ENCODE measurements at places on chromosomes 7 and 10. TPM values are rescaled to one million over a fixed set of nuclear protein-coding genes. Genes with fewer than 3 reads are reported as not detected.

DNA sequence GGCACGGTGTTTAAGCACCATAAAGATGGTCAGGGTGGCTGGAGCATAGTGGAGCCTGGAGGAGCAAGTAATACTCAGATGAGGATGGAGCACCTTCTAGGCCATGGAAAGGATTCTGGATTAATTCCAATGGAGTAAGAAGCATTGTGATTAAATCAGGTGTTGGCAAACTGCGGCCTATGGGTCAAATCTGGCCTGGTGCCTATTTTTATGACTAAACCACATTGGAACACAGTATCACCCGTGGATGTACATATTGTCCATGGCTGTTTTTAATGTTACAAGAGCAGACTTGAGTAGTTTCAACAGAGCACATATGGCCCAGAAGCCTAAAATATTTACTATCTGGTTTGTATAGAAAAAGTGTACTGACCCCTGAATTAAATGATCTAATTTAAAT lies 49.9 kb upstream of the TMEM248 start:
- no peak for DNase-seq

Gene FFAR4
- not detected for total RNA-seq

GRCh38 chr7:2886391-2886790 lies 42.3 kb upstream of the GNA12 start:
- no peak for DNase-seq

- DNase-seq, result no peak
Observed at GRCh38 chr7:92133133-92133736, 1.0 kb downstream of the CYP51A1 start.

DNA sequence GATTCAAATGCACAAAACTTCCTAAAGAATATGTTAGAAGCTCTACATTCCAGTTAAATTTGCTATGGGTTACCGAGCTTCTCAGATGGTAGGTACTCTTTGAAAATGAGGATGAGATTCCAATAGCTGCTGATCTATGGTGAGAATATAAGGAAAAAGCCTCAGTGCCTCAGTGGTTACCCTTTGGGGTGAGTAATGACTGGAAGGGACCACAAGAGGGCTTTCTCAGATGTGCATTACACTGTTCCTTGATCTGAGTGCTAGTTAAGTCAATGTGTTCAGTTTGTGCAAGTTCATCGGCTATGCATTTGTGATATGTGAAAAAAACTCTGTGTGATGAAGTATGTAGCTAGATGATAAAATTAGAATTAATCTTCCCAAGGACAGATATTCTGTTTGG lies 3.5 kb downstream of the NRCAM start:
- DNase-seq, result no peak

DNA sequence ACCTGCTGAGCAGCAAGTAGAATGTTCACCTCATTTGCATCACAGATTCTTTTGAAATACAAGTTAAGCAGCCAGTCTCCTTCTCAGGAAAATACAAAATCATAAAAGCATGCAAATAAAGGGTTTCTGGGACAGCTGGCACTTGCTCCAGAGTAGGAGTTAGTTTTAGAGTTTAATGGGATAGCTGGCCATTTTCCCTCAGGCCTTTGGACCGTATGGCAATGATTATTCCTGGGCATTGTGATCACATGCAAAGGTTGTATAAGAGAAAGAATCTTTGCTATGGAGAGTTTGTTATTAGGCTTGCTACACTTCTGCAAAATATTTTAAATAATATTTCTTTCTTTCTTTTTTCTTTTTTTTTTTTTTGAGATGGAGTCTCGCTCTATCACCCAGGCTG lies 240.8 kb downstream of the CDK14 start:
- DNase-seq, result no peak

Gene XRCC2
- total RNA-seq, result 0.92 TPM

- DNase-seq, result no peak
Observed at GRCh38 chr10:11930312-11930978, 107.3 kb downstream of the PROSER2 start.

GRCh38 chr10:98020784-98021183 lies 9.6 kb downstream of the CRTAC1 start:
- no peak for DNase-seq

DNA sequence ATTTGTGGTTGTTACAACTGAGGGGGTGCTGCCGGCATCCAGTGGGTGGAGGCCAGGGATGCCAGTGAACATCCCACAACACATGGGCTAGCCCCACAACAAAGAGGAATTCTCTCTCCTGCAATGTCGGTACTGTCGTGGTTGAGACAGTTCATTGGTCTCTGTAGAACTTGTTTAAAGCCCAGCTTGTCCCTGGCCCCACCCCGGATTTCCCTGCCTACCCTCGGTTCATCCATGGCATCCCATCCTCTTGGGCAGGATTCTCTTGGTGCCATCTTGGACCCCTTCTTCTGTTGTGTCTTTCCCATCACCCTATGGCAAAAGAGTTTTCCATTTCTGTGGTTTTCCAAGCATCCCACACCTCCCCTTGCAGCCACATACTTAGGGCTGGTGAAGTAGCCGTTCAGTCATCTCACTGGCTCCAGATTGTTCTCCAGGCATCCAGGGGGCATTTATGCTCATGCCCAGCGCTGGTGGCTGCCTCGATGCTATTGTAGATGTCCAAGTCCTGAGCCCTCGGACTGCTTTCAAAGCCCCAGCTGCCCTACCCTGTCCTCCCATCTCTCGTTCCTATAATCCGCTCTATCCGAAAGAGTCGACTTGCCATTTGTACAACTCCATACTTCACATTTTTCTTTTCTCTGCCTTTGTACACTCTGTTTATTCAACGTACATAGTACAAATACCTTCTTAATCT lies 39.2 kb downstream of the MGMT start:
- DNase-seq, result no peak

- no peak for DNase-seq
Observed at GRCh38 chr7:2492038-2492437, 15.8 kb upstream of the GRIFIN start.

Gene GIMAP5
- 5.6 TPM for total RNA-seq

DNA sequence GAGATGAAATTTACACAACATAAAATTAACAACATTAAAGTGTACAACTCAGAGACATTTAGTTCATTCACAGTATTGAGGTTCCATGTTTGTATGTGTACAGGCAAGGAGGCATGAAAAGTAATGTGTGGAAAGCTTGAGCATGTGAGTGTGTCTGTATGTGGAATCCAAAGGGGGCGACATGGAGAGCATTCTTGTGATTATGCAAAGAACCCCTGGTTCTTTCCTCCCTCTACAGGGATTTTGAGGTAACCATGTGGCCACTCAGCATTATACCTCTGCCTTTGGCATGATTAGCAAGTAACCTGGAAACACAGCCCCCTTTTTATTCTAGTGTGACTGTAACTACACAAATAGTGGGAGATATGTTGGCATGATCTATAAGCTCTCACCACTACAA lies 21.0 kb downstream of the OR2F1 start:
- DNase-seq, result no peak

Gene SFMBT2
- 11.2 TPM for total RNA-seq

Gene DOCK1
- 55.2 TPM for total RNA-seq

- DNase-seq, result no peak
Observed at GRCh38 chr7:29080803-29081202, 65.5 kb downstream of the CPVL start.

Gene CDC123
- 22.1 TPM for total RNA-seq

- DNase-seq, result no peak
Observed at GRCh38 chr7:109449760-109450159, 880.1 kb downstream of the DNAJB9 start.

DNA sequence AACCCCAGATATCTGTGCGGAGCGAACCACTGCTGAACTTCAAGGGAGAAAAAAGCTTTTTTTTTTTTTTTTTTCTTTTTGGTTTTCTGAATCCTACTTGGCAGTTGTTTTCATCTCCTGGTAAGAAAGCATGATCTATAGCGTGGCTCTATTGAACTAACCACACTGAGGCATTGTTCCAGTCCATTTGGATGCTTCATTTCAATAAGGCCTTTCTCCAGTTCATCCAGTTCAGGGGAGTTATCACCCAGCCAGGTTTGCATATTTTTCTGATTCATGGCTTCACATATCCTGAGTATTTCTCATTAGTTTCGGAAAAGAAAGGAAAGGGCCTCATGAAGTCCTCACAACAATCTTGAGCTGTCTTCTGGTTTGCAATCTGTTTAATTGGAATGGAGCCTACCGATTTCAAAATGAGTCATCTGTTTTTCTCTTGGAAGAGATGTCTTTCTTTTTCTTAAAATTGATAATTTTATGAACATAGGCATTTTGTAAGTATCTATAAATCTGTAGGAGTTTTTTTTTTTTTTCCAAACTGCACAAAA lies 93.1 kb upstream of the STEAP4 start:
- DNase-seq, result no peak

Gene CFAP46
- total RNA-seq, result 22.4 TPM

Gene UNC5B
- total RNA-seq, result 3.7 TPM

DNA sequence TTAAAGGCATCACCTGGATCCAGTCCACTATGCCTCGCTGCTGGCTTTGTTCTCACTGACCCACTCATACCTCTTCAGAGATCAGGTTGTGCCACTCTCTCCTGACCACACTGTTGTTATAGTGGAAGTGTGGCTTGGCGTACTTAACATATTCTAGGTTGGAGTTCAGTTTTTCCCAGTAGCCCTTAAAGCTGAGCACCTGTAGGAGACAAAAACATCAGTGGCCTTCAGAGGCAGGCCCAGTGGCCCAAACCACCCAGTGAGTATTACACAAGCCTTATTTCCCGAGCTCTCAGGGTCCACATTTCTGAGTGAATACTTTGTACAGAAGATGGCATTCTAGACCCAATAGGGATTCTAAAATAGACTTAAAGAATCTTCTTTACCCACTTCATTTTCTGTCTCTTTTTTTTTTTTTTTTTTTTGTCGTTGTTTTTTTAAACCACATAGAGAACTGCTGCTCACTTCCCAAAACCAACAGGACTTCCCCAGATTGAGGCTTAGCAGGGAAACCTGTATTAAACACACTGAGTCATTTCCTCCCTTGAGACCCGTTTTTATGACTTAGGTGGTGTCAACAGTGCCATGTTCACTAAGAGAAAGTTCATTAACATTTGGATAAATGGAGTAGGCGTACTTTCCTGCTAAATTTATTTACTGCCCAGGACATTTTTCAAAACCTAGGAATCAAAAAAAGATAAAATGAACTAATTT lies 85.8 kb downstream of the GSAP start:
- no peak for DNase-seq

DNA sequence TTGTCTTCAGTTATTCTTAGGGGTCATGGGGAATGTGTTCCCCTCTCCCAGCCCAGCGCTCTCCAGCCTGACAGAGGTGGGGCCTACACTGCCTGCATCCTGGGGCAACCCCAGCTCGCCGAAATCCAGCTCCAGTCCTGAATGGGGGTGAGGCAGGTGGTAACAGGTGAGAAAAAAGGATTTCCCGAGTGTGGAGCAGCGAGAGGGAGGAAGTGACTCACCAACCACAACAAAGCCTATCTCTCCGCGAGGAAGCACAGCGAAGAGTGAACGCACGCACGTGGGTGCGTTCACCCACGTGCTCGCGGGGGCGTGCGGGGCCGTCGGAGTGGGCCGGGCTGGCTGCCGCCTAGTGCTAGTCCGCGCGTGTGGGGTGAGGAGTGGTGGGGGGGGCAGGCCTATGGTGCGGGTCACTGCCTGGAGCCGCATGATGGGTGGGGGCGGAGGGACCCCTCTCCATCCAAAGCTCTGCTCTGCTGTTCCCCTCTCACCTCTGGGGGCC lies 855 bp upstream of the PALD1 start:
- DNase-seq, result peak; percentile 53

Gene SLC25A40
- 24.9 TPM for total RNA-seq

Gene AKR1C8
- total RNA-seq, result not detected

GRCh38 chr10:97915346-97916131 lies 65.9 kb downstream of the GOLGA7B start:
- DNase-seq, result no peak

GRCh38 chr7:22723181-22723601 lies 3.8 kb upstream of the IL6 start:
- peak; percentile 34 for DNase-seq

Gene FGL2
- total RNA-seq, result 8.3 TPM

Gene LLCFC1
- total RNA-seq, result not detected

GRCh38 chr7:75639071-75639885 lies 99.5 kb downstream of the HIP1 start:
- DNase-seq, result peak; percentile 58

DNA sequence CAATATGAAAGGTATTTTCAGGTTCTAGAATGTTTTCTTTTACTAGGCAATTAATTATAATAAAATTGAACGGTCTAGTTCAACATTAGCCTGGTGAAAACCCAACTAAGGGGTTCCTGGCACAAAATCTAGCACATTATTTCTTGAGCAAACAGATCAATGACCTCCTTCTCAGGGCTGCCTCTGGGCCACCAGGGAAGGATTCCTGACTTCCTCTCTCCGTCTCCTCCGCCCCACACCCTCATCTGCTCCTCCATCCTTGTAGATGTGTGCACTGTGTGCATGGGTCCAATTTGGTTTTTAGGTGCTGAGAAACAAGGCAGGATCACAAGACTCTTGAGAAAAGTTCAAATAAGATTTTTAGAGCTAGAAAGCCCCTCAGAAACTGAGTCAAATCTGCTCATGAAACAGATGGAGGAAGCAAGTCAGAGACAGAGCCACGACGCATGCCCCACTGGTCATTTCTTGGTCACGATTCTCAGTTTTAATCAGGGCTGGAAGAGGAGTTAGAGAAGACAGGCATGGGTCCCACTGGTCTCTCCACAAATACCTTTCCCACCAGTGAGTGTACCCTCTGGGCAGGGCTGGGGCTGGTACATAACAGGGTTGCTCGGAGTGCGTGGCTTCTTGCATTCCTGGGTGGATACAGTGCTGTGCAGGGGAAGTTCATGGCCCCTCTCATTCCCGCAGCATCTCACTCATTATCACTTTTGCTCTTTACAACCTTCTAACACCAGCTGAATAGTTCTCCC lies 3.8 kb downstream of the TRPV6 start:
- no peak for DNase-seq

Gene TDRD1
- total RNA-seq, result 1.4 TPM

Gene HPSE2
- not detected for total RNA-seq

Gene CEP41
- 13.5 TPM for total RNA-seq

- no peak for DNase-seq
Observed at GRCh38 chr7:159227433-159227832, 82.8 kb upstream of the VIPR2 start.

DNA sequence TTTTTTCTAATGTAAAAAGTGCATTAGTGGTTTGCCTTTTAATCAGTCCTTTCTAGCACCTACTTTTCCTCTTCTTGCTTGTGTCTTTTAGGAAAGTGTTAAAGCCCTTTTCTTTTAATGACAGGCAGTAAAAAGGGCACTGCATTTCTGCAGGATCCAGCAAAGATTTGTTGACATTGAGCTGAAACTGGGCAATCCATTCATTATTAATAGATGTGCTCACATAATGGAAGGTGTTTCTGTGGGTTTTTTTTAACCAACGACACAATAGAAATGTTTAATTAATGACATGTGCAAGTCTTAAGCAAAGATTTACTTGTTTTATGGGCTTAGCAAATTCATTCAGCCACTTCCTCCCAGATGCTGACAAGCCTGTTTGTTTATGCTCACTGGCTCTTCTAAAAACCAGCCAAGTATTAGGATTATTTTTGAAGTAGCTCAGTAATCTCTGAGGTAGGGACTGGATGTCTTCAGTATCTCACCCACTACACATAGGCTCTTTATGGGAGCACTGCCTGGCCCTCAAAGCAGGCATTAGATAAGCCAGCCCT lies 1201.1 kb downstream of the SORCS1 start:
- DNase-seq, result no peak

Gene CFAP70
- total RNA-seq, result 1.8 TPM

Gene C10orf62
- not detected for total RNA-seq

Data from ovary (tissue), 10 donors.